ENCODE measurements at places on chromosomes 4 and X.

GRCh38 chr4:152920768-152921167 is 15.4 kb upstream of the FHDC1 start:
- no peak for DNase-seq

- DNase-seq = no peak
Measured at GRCh38 chr4:16262188-16262587, 35.9 kb upstream of the TAPT1 start.

DNA sequence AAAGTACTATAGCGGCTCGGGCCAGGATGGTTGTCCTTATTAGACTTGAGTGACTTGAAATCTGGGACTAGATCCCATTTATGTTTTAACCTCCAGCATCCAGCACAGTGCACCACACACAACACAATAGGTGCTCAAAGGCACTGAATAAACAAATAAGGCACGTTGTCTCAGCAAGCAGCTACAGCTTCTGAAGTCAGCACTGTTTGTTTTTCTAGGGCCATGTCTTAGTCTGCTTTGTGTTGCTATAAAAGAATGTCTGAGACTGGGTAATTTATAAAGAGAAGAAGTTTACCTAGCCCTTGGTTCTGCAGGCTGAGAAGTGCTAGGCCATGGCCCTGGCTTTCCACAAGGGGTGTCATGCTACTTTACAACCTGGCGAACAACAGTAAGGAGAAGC is 102.1 kb upstream of the LNX1 start:
- DNase-seq = no peak

- no peak for DNase-seq
Measured at GRCh38 chr4:24736066-24736465, 59.3 kb upstream of the SOD3 start.

DNA sequence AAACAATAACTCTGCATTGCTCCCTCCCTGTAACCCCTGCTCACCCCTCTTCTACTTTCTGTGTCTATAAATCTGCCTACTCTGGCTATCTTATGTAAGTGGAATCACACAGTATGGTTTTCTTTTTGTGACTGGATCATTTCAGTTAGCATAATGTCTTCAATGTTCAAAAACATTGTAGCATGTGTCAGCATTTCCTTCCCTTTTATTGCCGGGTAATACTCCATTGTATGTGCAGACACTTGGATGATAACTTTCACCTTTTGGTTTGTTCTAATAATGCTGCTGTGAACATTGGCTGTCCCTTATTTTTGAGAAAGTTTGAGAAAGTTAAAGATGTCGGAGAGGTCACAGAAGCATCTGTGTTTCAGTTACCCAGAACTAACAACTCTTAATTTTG is 60.6 kb upstream of the TLR2 start:
- no peak for DNase-seq

- no peak for DNase-seq
Measured at GRCh38 chr4:176376032-176376614, 56.4 kb downstream of the SPCS3 start.

DNA sequence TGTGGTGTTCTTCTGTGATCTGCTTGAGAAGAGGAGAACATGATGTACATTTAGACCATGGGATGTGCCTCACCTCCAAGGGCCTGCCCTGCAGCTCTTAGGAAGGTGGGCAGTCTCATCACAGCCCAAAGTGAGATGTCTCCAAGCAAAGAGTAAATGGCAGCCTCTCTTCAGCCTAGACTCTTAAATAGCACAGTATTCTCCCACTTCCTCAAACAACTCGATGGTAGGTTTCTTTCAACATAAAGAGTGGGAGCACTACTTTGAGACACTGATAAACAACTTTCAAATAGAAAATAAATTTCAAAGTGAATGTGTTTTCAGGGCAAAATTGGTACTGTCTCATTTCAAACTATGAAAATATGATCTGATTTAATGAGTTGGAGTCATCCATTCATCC is 35.2 kb downstream of the EDNRA start:
- DNase-seq = no peak

- no peak for DNase-seq
Measured at GRCh38 chr4:147136310-147136709, 190.6 kb upstream of the TTC29 start.

DNA sequence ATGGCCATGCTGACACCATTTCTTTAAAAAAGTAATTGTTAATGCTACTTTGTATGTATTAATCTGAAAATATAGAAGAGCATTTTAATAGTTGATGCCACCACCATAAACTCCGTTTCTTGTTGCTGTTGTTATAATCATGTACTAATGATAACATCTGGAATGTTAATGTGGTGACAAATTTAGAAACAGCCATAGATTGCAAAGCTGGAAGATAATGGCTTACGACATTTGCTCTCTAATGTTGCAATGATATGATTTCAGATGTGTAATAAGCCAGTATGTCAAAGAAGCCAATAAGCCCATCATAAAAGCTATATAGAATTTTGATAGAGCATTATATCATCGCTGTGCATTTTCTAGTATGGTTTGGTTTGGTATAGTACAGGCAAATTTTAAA is 579.4 kb upstream of the ZFP42 start:
- no peak for DNase-seq

GRCh38 chr4:104591510-104591911 is 96.8 kb upstream of the CXXC4 start:
- DNase-seq = peak; percentile 96

DNA sequence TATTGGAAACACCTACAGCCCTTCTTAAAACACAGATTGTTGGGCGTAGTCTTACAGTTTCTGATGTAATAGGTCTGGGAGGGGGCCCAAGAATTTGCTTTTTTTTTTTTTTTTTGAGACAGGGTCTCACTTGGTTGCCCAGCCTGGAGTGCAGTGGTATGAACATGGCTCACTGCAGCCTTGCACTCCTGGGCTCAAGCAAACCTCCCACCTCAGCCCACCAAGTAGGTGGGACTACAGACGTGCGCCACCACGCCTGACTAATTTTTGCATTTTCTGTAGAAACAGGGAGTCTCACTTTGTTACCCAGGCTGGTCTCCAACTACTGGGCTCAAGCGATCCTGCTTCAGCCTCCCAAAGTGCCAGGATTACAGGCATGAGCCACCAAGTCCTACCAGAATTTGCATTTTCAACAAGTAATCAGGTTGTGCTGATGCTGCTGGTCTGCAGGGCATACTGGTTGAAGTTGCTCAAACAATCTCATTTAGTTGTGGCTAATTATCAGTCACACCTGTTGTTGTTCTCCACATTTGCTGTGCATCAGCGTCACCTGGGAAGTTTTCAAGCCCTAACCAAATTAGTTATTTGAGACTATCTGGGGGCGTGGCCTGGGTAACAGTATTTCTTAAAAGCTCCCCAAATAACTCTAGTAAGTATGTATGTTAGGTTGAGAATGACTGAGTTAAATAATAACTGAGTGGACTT is 14.0 kb downstream of the TMEM154 start:
- no peak for DNase-seq

DNA sequence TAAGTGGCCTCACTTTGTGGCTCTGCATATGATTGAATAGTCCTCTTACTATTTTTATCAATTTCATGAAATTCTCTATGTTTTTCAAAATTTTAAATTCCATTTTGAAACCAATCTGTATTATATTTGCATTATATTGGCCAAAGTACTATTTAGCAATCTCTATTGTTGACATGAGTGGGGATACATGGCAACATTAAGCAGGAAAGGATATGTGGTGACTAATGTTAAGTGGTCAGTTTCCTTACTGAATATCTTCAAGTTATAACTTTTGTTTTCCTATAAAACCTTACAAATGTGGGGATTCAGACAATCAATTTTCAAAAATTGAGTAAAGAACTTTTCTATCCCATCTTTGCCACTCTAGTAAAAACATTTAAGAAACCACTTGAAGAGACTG is 10.2 kb downstream of the BBS7 start:
- no peak for DNase-seq

DNA sequence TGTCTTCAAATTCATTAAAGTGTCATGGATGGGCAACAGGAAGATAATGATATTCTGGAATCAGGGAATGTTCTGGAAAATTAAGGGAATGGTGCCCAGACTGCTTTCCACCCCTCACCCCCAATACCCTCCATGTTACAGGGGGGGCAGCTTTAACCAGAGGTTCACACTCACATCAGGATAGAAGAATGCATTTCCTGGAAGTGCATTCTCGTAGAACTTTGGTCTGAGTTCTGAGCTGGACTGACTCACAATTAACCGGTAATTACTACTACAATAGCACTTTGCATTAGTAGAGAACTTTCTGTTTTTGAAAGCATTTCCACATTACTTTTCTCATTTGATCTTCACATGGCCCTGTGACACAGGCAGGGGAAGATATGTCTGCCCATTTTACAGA is 52.5 kb upstream of the SHISA3 start:
- no peak for DNase-seq

DNA sequence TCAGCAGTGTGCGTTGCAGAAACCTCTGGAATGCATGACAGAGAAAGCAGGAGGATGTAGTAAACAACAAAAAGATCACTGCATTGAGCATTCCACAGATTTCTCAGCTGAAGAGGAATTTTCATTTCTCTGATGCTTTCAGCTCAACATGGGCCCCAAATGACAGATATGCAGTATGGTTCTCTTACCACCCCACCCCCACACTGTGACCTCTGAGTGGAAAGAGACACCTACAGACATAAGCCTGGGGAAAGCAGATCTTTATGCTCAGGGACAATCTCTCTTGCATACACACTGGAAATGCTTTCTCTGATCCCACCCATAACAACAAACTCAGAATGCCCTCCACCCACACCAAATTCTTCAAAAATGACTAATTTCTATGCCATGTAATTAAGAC is 983.7 kb upstream of the LCORL start:
- DNase-seq = no peak

DNA sequence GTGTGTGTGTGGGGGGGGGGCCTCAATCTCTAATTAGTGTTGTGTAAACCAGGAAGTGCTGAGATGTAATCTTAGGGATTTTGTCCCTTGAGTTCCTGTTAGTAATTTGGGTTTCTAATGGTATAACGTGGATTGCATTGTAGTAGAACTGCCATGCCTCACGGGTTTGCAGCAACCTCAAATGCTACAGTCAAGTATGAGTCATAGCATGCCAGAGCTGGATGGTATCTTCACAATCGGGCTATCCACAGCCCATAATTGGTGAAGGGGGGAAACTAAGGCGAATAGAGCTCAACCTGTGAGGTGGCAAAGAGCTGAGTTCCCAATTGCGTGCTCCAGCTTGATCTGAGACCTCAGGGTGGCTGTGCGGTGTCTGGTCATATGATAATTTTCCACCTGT is 2.2 kb upstream of the FMR1NB start:
- DNase-seq = no peak

DNA sequence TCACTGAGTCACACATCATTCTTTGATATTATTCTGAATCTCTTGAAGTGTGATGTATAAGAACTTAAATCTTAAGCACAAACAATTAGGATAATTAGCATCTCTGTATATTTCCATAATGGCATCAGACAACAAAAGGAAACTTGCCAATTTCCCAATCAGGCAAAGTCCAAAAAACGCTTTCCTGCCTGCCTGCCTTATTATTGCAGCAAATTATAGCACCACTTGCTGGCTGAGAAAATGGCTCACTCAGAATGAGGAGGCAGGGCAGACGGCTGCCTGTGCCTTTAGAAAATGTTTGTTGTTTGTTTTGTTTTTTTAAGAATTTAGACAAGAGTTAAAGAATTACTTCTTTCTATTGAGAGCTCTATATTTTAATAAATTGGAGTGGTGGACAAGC is 27.7 kb upstream of the NR3C2 start:
- no peak for DNase-seq

GRCh38 chr4:94933799-94934198 is 176.0 kb downstream of the BMPR1B start:
- DNase-seq = no peak

DNA sequence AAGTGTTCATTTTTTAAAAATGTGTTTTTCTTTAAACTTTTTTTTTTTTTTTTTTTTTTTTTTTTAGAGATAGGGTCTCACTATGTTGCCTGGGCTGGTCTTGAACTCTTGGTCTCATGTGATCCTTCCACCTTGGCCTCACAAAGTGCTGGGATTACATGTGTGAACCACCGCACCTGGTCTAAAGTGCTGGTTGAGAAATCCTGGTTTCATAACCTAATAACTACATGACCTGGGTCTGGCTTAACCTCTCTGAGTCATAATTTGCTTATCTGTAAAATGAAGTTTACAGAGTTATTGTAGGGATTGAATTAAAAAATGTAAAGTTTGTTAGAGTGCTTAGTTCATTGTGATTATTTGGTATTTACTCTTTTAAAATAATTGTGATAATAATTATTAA is 5.2 kb downstream of the HSD17B13 start:
- no peak for DNase-seq

- no peak for DNase-seq
Measured at GRCh38 chr4:83708500-83709175, 172.7 kb downstream of the GPAT3 start.

DNA sequence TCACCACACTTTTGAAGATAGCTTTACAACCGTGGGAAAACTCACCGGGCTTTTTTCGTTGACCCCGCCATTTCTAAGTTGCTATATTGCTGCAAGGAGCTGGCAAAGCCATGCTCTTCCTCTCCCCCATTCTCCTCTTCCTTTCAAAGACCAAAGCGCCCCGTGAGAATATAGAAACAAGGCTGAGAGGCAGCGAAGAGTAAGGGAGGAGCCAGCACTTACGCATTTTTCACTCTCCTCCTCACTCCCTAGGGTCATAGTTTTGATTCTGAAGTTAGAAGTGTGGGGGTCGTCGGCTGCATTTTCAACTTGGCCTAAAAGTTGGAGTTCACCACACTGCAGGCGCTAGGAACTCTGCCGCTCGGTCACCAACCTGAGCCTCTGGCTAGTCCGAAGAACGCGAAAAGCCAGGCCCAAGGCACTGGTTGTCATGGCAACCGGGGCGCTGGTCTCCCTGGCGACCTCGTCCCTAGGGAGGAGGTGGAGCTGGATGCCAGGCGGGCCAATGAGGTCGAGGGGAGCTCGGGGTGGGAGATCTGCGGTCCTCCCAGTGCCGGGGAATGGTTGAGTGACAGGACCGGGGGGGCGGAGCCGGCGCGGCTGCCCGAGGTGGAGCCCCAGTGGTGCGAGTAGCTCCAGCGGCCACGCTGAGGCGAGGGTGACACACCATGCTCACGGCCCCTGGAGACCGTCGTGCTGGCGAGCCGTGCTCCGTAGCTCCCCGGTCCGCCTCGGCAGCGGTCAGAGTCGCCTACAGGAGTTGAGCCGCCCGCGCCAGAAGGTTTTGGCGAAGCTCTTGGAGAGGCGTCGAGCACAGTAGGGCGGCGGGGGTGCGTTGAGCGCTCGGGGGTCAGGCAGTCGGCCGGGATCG is at the start of gene PTPN13:
PTPN13 (plus strand) TSS at position 628 of the 871 bp plus-strand sequence. CDS start 40,942 bp downstream, outside the sequence.
- DNase-seq = peak; percentile 96

DNA sequence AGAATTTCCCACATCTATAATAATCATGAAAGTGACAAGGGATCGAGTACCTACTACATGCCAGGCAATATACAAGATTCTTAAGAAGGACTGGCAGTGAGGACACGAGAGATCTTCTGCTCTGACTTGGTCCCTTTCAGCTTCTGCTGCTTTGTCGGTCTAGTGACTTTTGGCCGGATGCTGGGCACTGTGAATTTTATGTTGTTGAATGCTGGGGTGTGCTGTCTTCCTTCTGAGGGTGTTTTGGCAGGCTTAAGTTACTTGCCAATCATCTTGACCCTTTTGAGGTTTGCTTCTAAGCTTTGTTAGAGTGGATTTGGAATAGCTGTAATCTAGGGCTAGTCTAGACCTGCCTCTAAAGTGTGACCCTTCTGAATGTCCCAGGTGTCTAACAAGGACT is 23.5 kb downstream of the NAT8L start:
- no peak for DNase-seq

- no peak for DNase-seq
Measured at GRCh38 chr4:145333786-145334185, 147.9 kb upstream of the SMAD1 start.

GRCh38 chrX:24428516-24428915 is 36.6 kb upstream of the PDK3 start:
- DNase-seq = no peak

GRCh38 chr4:102536768-102537167 is 35.6 kb downstream of the NFKB1 start:
- no peak for DNase-seq
